MCF 10A (cell line): ENCODE measurements at places on chromosomes 3 and 15. TPM values are rescaled to one million over a fixed set of nuclear protein-coding genes. Genes with fewer than 3 reads are reported as not detected.

The SERPINI1 gene
- total RNA-seq: 2.5 and 2.6 TPM in 2 replicates

The VGLL3 gene
- 6.3 and 12.2 TPM in 2 replicates for total RNA-seq

The PATL2 gene
- total RNA-seq: 0.16 and 0.71 TPM in 2 replicates

The GPR62 gene
- not detected in 2 replicates for total RNA-seq

The ANP32A gene
- 150 and 159 TPM in 2 replicates for total RNA-seq

The BDH1 gene
- 38.6 and 41.9 TPM in 2 replicates for total RNA-seq

The MKRN2 gene
- 22.0 and 25.6 TPM in 2 replicates for total RNA-seq

DNA sequence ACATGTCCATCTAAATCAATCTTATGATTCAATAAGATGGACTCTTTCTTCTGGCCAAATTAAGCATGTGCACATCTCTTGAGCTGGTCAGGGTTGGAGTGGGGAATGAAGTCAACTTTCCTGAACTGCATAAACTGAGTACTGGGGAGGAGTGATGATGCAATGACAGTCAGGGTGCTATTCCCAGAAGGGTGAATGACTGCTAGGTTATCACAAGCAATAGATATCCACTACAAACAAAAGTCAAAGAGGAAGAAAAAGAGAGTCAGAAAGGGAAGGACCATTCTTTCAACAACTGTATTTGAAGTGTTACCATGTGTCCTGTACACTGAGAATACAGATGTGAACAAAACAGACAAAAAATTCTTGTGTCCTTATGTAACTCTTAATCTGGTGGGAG lies 70.0 kb downstream of the ALCAM start:
- peaks cover 12% of the 10 kb centered on the region for H3K4me1 ChIP-seq
- no peak for DNase-seq
- H3K27me3 ChIP-seq: no peaks in the 10 kb centered on the region
- H3K36me3 ChIP-seq: peaks cover 16% of the 10 kb centered on the region
- H3K4me3 ChIP-seq: no peak overlapping the region
- H3K27ac ChIP-seq: peak overlapping the region; percentile 36

DNA sequence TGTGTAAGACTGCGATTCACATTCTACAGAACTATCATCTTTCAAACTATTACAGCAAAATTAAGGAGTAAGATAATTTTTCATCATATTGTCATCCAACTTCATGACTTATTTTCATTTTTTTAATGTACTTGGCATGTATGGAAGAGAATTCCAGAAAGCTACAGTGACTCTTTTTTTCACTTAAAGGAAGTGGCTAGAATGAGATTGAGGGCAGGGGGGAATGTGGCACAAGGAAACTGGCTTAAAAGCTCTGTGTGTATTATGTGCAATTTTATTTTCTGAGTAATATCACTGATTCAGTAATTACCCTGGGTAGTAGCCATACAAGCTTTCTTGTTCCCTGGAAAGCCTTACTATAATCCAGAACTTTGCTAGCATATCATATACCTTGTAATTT lies 94.6 kb downstream of the FILIP1L start:
- H3K27me3 ChIP-seq: no peaks in the 10 kb centered on the region
- no peak for DNase-seq
- H3K27ac ChIP-seq: no peak overlapping the region
- H3K4me1 ChIP-seq: peaks cover 8% of the 10 kb centered on the region
- no peak overlapping the region for H3K4me3 ChIP-seq
- peaks cover 5% of the 10 kb centered on the region for H3K36me3 ChIP-seq

GRCh38 chr15:80494351-80494751 lies 90.2 kb downstream of the ARNT2 start:
- no peak for DNase-seq
- no peak overlapping the region for H3K27ac ChIP-seq
- H3K4me3 ChIP-seq: no peak overlapping the region
- no peaks in the 10 kb centered on the region for H3K27me3 ChIP-seq
- H3K36me3 ChIP-seq: no peaks in the 10 kb centered on the region

GRCh38 chr15:62612771-62613170 lies 429.8 kb upstream of the TPM1 start:
- no peaks in the 10 kb centered on the region for H3K36me3 ChIP-seq
- DNase-seq: no peak
- peaks cover 11% of the 10 kb centered on the region for H3K4me1 ChIP-seq
- no peak overlapping the region for H3K4me3 ChIP-seq
- no peak overlapping the region for H3K27ac ChIP-seq

DNA sequence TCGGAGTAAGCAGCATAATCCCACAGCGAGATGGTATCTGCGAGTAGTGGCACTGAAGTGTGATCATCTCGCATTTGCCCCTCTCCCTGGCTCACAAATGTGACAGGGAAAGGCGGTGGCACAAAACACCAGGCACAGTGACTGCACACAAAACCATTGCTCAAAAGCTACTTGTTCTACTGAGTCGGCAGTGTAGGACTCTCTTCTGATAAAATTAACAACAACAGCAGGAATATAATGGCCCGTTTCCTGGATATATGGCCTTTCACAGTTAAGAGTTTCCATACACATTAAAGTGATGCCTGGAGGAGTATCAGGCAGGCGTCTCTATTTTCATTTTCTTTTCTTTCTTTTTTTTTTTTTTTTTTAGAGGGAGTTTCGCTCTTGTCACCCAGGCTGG lies 69.0 kb downstream of the MYO1E start:
- no peak overlapping the region for H3K4me3 ChIP-seq
- no peaks in the 10 kb centered on the region for H3K36me3 ChIP-seq
- H3K4me1 ChIP-seq: peaks cover 36% of the 10 kb centered on the region
- H3K27me3 ChIP-seq: no peaks in the 10 kb centered on the region
- H3K27ac ChIP-seq: peak overlapping the region; percentile 12
- no peak for DNase-seq
